ENCODE measurements at places on chromosomes 1 and 21.

DNA sequence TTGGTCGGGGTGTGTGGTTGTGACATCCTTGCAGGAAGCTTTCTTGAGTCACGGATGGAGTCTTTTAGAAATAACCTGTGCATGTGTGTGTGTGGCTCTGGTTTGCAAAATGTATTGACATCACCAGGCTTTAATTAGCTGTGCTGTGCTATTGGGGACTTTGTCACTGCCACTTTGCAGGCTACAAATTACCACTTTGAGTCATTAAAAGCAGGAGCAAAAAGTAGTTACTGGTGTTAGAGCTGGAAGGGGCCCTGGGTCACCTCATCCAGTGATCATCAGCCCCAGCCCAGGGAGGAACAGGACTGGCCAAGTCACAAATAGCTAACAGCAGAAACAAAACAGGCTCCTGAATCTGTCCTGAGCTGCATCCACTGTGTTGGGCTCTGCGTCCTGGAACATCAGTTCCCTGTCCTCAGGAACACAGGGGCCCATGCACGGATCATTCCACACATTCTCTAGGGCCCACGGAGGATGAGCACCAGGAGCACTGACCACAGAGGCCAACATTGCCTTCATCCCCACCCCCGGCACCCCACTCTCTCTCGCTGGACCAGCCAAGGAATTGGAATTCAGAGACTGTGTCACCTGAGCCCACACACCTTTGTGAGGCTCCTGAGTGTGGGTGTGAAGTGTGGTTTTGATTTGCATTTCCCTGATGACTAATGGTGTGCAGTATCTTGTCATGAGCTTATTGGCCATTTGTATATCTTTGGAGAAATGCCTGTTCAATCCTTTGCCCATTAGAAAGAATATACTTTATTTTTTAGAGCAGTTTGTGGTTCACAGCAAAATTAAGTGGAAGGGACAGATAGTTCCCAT, 280.1 kb upstream of the C1orf174 start:
- no peak for DNase-seq

- no peak for DNase-seq
These were observed 395.2 kb upstream of the LYPLAL1 start for GRCh38 chr1:218778257-218779126.

GRCh38 chr1:177981200-177981599, 11.3 kb upstream of the SEC16B start:
- peak; percentile 67 for DNase-seq

DNA sequence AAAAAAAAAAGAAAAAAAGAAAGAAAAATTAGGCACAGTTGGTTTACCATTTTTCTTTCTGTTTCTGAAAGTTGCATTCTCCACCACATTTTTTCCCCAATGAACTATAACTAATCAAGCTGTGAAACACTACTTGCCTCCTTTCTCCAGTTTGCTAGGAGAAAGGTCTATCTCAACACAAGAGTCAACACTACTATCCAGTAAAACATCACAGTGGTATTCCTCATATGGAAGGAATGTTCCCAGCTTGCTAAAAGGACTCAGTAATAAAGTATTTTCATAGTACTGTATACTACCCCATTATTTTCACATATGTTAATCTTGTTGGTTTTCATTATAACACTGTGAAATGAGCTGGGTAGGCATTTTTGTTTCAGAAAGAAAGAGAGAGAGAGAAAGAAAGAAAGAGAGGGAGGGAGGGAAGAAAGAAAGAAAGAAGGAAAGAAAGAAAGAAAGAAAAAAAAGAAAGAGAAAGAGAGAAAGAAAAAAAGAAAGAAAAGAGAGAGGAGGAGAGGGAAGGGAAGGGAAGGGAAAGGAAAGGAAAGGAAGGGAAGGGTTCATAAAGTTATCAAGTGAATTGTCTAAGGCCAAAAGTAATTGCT, 7.9 kb downstream of the PTGER3 start:
- no peak for DNase-seq

DNA sequence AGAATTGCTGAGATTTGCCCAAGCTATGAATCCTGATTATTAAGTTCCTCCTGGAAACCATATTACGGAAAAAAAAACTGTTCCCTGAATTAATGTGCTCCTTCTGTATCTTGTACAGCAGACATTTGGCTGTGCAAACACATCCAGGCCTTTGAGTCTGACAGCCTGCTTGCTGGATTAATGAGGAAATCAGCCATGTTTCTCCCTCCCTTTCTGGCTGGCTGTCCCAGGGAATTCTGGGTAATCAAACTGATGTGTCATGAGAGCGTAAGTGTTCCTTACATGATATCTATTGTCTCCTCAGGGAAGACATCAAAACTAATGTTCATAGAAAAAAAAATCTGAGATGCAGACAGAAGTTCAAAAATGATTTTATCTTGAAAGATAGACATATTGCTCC, 18.8 kb downstream of the PGBD5 start:
- no peak for DNase-seq

DNA sequence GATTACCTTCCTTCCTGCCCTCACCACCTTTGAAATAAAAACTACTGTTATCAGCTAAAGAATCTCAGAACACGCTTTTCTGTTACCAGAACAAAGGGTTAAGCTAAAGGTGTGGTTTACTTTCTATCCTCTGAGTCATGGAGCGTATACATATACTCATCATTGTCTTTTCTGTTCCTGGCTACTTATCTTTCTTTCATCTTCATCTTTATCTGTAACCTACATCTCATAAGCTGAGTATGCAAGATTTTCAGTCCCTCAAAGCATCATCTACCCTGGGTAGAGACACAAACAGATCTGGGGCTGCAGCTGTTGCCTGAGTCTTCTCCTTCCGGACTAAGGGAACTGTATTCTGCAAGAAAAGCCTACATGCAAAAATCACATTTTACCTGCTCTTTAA, 75.6 kb downstream of the LMO4 start:
- DNase-seq = no peak

DNA sequence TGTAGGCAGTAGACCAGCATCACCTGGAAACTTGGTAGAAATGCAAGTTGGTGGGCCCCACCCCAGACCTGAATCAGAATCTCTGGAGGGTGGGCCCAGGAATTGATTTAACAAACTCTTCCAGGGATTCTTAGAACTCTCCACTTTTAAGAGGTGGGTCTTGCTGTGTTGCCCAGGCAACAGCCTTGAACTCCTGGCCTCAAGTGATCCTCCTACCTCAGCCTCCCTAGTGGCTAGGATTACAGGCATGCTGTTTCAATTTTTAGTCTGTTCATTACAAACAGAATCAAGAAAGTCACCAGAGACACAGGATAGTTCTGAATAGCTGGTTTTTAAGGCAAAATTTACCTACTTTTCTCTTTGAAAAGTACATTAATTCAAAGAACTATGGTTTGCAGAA, 31.2 kb downstream of the NCF2 start:
- no peak for DNase-seq

- no peak for DNase-seq
These were observed 38.3 kb downstream of the IL6R start for GRCh38 chr1:154443274-154444013.

DNA sequence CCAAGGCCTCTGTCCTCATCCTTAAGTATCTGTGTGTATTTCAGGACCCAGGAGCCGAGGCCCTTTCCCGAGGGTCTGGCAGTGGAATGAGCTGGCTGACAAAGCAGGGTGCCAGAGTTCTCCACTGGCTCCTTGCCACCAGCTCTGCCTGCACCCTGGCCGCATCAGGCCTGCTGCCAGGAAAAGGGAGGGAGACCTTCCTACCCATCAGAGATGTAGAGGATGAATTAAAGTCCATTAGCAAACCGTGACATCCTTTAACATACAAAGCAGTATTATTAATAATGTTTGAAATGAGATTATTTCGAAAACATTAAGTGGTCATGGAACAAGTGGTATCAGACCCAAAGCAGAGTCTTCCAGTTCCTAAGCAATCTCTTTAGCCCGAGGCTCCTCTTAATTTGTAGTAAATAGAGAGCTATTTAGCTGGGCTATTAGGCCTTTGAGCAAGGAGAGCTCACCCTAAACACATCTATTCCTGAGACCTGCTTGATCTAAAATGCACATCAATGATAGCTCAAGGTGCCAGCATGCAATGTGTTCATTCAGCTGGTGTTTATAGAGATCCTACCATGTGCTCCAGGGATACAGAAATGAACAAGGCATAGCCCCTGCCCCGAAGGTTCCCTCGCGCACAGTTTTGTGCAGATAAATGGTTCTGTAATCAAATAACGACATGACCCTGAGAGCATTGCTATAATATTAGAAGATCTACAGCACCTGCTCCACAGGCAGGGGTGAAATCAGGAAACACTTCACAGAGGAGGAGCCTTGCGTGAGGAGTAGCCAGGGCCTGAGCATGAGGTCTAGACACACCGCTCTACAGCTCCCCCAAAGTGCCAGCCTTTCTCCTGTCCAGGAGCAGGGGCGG, 44.0 kb downstream of the FAM163A start:
- no peak for DNase-seq

GRCh38 chr1:169931795-169932231, 38.1 kb upstream of the SCYL3 start:
- DNase-seq = no peak

- DNase-seq = no peak
These were observed 739.7 kb downstream of the LTN1 start for GRCh38 chr21:28252928-28253327.

- peak; percentile 92 for DNase-seq
These were observed 239.1 kb upstream of the IRF2BP2 start for GRCh38 chr1:234848972-234849649.

DNA sequence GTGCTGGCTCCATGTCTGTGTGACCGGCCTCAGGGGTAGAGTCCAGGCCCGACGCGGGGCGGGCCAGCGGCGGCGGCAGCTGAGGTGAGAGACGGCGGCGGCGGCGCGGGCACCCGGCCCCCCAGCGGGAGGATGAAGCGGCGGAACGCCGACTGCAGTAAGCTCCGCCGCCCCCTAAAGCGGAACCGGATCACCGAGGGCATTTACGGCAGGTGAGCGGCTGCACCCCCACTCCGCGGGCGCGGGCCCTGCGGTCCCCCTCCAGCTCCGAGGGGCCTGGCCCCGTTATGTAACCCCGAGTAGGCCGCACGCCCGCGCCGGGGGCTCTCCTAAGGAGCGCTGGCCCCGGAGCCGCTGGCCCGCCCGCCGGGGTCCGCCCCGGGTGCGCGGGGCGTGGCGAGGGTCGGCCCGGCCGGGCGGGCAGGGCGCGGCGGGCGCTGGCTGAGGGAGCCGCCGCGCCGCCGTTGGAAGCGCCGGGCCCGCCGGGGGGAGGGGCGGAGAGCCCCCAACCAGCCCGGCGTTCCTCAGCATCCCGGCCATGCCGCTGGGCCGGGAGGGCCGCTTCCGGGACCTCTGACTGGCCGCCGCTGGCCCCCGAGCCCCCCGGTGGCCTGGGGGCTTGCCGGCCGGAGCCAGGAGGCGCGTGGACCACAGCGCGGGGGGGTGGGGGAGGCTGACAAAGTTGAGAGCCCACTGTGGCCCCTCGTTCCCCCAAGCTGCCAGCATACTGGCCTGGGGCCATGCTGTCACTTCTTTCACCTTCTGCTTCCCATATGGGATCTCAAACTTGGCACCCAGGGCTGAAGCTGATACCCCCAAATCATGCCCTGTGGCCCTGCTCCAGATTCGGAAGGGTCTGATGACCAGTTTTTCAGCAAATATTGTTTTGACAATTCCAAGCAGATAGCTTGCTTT, 527 bp downstream of the MACO1 start:
- no peak for DNase-seq

DNA sequence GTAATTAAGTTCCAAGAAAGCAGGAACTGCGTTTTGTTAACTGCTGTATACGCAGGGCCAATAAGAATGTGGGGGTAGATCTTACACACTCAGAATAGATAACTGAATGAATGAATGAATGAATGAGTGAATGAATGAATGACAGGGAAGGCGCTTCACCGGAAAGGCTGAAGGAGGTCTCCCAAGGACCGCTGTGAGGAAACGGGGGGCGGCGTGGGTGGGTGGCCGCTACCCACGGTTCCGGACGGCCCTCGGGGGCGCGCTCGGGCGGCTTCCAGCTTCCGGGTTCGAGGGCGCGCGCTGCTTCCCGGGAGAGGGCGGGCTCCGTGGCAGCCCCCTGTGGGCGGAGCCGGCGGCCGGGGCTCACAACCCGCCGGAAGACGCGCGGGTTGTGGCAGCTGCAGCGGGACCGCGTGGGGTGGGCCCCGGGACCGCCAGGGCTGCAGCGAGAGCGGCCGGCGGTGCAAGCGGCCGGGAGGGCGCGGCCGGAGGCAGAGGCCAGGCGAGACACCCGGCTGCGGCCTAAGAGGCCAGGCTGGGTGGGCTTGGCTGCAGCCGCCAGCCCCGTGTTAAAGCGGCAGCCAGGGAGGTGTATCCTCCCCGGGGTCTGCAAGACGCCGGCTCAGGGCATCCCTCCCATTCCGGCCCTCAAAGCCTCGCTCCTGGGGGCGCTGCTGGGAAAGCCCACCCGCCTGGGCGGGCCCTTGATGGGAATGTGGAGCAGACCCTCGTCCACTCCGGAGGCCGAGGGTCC, at the start of gene ZFP69:
Gene ZFP69, plus strand, starts transcription at position 367 of the 754 bp plus-strand sequence. CDS start 2,072 bp downstream, outside the sequence.
- DNase-seq = no peak

DNA sequence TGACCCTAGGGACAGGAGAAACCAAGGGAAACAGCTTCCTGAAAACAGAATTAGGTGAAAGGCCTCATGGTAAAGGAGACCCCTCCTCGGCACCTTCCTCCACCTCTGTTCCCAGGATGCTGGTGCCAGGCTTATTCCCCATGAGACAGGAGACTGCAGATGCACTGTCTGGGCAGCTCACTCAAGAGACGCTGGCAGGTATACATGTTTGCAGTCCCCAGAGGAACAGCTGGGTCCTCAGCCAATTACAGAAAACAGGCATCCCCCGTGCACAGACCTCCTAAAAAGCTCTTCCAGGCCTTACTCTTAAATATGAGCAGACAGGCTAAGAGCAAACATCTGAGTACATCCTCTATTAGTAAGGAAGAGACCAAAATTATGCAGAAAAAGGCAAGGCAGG, 6.5 kb downstream of the CCSAP start:
- DNase-seq = no peak

DNA sequence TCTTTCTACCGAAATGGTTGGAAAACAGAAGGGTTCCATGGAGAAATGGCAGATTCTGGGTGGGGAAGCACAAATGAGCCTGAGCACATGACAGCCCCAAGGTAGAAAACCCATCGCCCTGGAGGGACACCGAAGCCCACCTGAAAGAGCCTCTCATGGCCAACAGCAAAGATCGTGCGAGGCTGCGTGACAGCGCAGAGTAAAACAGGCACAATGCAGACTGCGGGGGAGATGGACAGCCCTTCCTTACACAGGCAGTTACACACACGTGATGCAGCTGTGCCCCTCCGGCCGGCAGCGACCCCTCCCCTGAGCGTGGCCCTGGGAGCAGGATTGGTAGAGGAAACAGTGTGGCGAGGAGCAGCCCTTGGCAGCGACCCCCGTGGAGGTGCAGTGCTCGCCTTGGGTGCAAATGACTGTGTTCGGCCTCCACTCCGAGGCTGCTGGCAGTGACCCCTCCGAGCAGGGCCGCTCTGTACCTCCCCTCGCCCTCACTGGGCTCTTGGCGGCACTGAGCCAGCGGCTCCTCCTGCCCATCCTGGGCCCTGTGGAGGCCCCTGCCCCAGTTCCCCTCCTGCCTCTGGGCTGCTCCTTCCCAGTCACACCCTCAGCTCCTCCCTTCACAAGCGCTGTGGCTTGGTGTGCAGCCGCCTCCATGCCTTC, 120.9 kb upstream of the COL6A1 start:
- DNase-seq = no peak

- DNase-seq = no peak
These were observed at the start of gene CD5L for GRCh38 chr1:157841708-157842107. CD5L (minus strand) TSS chr1:157841808; CDS start chr1:157841701, 107 bp downstream.

Data from RCC 7860 (cell line).